ENCODE measurements at places on chromosomes 5 and 9.

GRCh38 chr9:130658893-130659698 is 5.3 kb upstream of the PRDM12 start:
- no peak for DNase-seq

DNA sequence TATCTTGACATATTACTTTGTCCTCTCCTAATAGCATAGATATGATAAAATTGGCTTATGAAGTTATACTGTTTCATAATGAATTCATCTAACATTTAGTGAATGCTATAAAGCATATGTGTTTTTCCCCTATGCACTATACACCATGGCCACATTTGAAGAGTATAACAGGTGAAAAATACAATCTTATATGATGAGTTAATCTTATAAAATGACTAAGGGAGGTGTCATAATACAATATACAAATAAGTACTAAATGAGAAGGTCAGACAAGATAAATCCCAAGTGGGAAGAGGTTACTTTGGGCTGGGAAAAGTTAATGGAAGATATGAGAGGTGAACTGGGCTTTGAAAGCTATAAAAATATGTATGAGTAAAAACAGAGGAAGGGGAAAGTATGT is 174.4 kb downstream of the PCSK1 start:
- no peak for DNase-seq

- DNase-seq, result no peak
Measured at GRCh38 chr5:85170183-85170582, 785.5 kb upstream of the EDIL3 start.

DNA sequence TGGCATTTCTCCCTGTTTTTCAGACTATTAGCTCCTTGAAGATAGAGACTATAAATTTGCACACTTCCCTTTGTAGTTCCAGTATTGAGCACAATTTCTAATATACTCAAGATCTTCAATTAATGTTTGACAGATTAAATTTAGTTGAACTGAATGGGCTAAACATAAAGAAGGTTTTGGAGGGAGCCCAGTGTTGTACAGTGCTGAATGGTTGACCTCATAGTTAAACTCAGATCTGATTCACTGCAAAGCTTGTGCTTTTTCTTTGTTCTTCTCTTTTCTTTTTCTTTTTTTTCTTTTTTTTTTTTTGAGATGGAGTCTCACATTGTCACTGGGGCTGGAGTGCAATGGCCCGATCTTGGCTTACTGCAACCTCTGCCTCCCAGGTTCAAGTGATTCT is 411.7 kb upstream of the ZNF462 start:
- no peak for DNase-seq

GRCh38 chr9:14238518-14238917 is 75.4 kb downstream of the NFIB start:
- no peak for DNase-seq

DNA sequence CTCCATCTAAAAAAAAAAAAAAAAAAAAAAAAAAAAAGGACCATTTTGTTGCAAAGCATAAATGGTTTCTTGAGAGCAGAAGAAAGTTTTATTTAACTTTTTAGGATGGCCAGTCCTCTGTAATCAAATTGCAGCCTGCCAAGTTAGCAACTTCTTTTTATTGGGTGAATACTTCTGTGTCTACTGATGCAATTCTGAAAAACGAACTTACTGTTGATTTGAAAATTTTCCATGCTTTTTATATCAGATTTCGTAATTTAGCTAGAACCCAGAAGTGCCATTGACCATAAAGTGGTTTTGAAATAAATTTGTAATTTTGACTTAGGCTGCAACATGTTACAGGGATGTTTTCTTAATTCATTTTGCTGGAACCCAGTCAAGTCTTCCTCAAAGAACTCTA is 269.1 kb upstream of the ACTBL2 start:
- DNase-seq, result no peak

GRCh38 chr5:135045488-135045887 is 11.5 kb upstream of the PITX1 start:
- DNase-seq, result no peak

DNA sequence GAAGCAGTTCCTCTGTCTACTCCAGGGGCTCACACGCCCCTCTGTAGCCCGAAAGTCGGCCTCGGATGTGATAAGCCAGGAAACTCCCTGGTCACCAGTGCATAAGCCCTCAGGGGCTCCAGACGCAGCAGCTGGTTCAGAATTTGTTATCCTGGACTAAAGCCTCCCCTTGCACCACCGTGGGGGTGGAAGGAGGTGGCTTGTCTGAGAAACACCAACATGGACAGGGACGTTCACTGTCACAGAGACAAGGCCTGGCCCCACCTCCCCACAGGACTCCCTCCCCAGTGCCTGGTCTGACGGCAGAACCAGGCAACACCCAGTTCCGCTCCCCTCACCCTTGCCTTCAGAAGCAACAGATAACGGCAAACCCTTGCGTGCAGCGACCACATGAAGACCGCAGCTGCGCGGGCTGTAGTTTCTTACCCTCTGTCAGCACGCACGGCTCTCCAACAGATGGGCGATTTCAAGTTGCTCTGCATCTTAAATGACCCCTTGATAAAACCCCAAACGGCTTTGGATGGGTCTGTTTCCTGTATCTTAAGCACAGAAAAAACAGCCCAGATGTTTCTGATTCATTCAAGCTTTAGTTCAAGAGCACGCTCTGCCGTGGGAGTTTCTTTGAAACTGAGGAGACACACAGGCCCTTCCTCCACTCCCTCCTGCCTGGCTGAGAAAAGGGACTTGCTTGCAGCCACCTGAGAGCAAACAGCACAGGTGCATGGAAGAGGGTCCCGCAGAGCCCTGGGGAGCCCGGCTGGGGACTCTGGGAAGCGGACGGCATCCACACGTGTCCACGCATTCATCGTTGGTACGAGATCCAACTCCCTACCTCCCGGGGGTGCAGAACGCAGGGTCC is 44.7 kb upstream of the NKD2 start:
- no peak for DNase-seq

- no peak for DNase-seq
Measured at GRCh38 chr9:125911861-125912644, 164.9 kb downstream of the PBX3 start.

DNA sequence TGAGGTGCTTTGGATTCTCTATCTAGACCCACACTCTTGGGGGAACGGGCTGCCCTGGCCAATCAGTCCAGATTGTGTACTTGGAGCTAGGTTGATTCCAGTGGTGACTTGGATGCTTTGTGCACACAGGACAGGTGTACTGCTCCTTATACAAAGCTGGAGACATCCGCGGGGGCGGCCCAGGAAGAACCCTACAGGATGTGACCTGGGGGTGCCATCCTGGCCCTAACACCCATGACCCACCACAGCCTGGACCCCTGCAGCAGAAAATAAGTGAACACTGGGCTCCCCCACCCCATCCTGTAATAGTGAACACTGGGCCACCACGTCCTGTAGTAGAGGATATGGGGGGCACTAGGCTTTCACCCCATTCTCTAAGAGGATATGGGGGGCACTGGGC is 12.1 kb upstream of the PLEKHG4B start:
- DNase-seq, result no peak

- no peak for DNase-seq
Measured at GRCh38 chr5:58183078-58183785, 276.7 kb downstream of the PLK2 start.

DNA sequence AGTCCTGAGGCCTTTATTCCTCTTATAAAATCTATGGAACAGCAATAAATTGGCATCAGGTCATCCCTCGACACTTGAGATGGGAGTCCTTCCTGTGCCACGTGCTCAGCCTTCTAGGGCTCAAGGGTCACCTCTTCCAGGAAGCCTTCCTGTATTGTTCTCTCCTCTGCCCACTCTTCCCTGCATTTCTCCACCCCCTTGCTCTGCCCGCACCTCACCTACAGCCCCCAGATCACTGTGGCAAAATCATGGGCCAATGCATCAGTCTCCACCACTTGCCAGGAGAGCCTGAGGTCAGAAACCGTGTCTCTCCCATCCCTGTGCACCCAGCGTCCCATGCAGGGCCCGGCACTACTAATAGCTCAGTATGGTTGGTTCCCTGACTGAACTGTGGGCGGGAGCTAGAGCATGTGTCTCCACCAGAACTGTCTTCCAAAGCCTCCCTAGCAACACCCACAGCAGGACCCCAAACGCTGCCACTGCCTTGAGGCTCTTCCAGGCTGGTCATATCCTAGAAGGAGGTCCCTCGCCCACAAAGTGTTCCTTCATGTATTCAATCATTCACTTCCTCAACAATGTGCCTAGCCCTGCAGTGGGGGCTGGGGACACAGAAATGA is 13.5 kb downstream of the DUSP1 start:
- DNase-seq, result no peak

- DNase-seq, result no peak
Measured at GRCh38 chr5:91787718-91788117, 404.6 kb upstream of the ARRDC3 start.

DNA sequence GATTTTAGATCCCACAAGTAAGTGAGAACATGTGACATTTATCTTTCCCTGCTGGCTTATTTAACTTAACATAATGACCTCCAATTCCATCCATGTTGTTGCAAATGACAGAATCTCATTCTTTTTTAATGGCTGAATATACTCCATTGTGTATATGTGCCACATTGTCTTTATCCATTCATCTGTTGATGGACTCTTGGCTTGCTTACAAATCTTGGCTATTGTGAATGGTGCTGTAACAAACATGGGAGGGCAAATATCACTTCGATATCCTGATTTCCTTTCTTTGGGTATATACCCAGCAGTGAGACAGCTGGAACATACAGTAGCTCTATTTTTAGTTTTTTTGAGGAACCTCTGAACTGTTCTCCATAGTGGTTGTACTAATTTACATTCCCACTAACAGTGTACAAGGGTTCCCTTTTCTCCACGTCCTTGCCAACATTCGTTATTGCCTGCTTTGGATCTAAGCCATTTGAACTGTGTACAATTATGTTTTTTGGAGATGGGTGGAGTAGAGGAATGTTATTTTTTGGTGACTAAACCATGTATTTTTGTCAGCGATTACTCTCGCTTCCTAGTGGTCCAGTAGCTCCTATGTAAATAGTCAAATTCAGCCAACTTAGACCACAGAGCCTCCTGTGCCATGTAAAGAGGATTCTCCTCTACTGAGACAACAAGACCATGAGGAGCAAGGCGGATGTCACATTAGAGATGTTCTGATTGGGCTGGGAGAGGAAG is 60.6 kb downstream of the TNFSF15 start:
- DNase-seq, result no peak

DNA sequence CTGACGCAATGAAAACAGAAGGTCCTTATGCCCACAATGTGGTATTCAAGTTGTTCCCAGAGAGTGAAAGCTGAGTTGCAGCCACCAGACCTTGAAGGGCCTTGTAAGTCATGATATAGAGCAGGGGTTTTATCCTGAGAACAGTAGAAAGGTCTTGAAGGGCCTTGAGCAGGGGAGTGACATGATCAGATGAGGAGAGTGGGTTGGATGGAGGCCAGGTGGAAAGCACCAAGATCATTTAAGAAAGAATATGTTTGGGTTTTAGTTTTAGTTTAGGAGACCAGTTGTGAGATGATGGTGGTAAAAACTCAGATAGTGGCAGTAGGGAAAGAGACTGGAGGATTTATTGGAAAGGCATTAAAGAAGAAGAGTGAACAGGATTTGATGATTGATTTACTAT is 5.9 kb downstream of the ITGA2 start:
- DNase-seq, result no peak

DNA sequence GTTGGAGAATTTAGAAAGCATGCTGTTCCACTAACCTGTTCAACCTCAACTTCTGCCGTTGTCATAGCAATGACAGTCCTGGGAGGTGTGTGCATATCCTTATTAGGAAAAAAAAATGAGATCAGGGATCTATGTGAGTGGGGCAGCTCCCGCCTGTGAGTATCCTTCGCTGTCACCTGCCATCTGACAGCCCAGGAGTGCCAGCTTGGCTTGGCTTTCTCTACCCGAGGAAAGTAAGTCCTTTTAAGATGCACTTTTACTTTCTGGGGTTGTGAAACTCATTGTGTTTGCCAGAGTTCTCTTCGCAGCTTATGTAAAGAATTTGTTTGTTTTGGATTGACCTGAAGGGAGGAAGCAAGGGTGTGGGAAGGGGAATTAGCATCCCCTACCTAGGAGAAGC is 21.8 kb downstream of the PCDHAC2 start:
- DNase-seq, result no peak

GRCh38 chr9:132008184-132008803 is 71.4 kb downstream of the MED27 start:
- DNase-seq, result no peak

DNA sequence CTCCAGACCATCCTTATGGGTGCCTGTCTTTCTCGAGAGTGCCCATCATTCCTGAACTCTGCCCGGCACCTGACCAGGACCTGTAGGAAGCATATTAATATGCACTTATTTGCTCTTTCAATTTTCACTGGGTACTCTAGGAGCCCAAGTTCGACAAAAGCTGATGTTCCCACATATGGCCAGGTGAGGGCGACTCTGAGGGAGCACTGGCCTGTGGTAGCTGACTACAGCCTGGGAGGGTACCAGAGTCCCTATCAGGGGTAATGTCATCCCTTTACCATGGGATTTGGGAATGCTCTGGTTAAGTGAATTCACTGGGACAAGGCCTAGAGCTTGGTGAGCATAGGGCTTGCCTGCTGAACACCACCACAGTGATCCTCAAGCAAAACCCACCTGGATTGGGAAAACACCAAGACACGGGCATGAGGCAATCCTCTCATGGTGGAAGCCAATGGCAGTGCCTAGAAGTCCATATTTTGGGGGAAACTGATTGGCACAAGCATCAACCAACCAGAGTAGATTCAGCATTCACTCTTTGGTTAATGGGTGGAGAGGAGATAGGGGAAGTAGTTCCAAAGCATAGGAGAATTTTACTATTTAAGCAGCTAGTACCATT is 112.2 kb downstream of the MTX3 start:
- DNase-seq, result no peak

DNA sequence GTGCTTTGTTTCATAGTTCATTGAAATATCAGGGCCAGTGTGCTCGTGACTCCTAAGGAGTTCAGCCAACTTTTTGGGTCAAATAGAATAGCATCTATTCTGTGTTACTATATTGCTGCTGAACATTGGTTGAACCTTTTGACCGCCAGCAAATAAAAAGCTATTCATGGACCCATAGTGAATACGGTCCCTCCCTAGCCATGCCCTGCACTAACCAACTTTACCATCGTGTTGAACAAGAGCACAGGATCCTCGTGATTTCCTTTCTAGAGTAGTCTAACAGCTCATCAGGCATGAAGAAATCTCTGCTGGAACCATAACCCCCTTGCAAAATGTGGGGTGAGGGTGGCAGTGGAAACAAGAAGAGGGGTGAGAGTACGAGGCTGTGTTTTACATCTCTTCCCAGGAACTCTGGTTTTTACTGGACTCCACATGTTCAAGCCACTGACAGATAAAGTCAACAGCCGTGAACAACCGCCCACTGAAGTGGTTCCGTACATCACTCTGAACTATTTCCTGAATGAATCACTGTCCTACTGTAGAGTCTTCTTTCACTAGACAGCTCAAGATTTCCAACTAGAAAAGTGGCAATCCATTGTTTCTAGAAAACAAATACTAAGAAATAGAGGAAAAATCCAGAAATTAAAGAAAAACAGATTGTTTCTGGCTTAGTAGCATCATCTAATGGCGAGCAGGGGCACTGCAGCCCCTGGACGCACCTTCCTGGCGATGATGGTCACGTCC is 70.1 kb upstream of the SPATA31E1 start:
- DNase-seq, result no peak

GRCh38 chr5:64767959-64768357 is 533 bp downstream of the SREK1IP1 start:
- DNase-seq, result no peak

All from progenitor cell of endocrine pancreas (in vitro differentiated cells).